Adrenal gland (tissue), 19 donors: ENCODE measurements at places on chromosomes 6 and 20. TPM values are rescaled to one million over a fixed set of nuclear protein-coding genes. Genes with fewer than 3 reads are reported as not detected.

The FOXC1 gene
- 3.3 TPM for total RNA-seq

The GTSF1L gene
- not detected for total RNA-seq

DNA sequence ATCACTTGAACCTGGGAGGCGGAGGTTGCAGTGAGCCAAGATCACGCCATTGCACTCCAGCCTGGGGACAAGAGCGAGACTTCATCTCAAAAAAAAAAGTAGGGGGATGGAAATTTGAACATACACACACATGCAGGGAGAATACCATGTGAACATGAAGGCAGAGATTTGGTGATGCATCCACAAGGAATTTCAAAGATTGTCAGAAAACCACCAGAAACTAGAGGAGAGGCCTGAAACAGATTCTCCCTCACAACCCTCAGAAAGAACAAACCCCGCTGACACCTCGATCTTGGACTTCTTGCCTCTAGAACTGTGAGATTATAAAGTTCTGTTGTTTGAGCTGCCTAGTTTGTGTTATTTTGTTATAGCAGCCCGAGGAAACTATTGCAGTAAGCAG is 125.5 kb downstream of the GPX5 start:
- H3K27ac ChIP-seq = no peak overlapping the region
- H3K4me1 ChIP-seq = no peaks in the 10 kb centered on the region
- no peaks in the 10 kb centered on the region for H3K36me3 ChIP-seq
- no peak overlapping the region for H3K4me3 ChIP-seq

DNA sequence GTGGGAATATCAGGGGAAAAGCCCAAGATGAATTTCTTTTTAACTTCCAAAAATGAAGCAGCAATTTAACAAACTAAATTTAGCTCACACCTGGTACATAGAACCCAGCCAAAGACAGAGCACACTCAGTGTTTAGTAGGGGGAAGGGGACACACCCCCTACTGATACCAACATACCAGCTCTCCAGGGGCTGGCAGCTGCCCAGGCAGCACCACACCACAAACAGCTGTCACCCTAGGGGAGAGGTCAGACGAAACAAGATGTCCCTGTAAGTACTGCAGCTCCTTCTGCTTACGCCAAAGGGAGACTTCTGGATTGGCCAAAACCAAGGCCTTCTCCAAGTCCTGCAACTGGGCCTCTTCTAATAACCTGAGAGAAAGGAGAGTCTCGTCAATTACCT is 26.0 kb downstream of the MDN1 start:
- H3K27me3 ChIP-seq = no peaks in the 10 kb centered on the region
- no peaks in the 10 kb centered on the region for H3K4me1 ChIP-seq
- peaks cover 21% of the 10 kb centered on the region for H3K36me3 ChIP-seq

DNA sequence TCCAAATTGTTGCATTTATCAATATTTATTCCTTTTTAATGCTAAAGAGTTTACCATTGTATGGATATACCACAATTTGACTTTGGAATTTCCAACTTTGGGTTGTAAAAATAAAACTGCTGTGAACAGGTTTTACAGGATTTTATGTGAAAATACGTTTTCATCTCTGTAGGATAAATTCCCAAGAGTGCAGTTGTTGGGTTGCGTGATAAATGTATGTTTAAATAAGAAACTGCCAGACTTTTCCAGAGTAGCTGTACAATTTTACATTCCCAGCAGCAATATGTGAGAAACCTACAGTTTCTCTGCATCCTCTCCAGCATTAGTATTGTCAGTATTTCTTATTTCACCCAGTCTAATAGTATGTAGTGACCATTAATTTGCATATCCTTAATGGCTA is 12.6 kb downstream of the TAB2 start:
- no peak overlapping the region for H3K4me3 ChIP-seq
- no peak overlapping the region for H3K27ac ChIP-seq
- peaks cover 83% of the 10 kb centered on the region for H3K4me1 ChIP-seq
- no peak for DNase-seq
